ENCODE measurements at places on chromosomes 7 and 10.

DNA sequence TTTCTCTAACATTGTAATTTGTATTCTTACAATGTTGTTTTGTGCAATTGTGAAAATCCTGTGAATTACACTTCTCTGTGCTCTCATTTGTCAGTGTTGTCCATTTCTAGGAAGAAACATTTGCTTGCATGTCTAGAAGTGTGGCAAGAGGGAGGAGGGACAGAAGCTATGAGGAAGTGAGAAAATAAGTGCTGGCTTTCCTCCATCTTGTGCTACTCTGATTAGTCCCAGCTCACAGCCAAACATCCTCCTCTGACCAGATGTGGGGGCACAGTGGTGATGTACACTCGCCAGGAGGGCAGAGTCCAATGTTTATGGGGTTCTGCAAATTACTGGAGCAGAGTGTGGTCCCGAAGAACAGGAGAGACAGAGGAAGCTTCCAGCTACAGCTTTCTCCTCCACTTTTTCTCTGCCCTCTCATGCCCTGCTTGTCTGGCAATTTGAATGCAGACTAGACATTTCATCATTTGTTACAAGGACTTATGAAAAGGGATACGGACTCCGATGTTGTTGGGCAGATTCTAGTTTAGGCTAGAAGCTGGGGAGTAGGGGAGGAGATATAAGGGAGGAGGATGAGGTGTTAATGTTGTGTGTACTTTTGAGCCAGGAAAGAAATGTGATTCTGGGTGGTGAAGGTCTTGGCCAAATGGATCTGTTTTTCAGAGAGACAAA lies 131.0 kb upstream of the C1GALT1 start:
- no peak for DNase-seq

GRCh38 chr7:16323313-16323712 lies 98.0 kb downstream of the CRPPA start:
- DNase-seq = no peak

DNA sequence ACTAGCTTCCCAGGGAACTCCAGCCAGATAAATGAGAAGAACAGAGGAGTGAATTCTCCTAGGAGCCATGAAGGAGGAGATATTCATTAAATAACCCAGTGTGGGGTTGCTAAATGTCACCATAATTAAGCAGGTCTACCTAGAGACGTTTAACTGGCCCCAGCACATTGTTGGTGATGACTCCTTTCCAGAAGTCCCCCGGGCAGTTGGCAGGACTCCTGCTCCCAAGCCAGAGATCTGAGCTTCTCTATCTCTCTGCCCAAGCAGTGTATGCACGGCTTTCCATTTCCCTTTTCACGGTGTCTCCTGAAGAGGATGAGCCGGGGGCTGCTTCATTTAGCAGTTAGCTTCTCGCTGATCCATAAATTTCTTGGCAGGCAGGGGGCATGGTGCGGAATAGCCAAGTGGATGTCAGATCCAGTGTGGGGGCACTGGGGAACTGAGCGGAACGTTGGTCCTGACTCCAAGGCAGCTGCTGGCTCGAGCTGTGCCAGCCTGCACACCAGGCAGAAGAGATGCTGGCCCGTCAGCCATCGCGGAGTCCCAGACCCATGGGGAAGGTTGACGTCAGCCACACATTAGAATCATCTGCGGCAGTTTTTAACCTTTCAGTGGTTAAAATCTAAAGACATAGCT lies 142.0 kb upstream of the NPY start:
- no peak for DNase-seq

DNA sequence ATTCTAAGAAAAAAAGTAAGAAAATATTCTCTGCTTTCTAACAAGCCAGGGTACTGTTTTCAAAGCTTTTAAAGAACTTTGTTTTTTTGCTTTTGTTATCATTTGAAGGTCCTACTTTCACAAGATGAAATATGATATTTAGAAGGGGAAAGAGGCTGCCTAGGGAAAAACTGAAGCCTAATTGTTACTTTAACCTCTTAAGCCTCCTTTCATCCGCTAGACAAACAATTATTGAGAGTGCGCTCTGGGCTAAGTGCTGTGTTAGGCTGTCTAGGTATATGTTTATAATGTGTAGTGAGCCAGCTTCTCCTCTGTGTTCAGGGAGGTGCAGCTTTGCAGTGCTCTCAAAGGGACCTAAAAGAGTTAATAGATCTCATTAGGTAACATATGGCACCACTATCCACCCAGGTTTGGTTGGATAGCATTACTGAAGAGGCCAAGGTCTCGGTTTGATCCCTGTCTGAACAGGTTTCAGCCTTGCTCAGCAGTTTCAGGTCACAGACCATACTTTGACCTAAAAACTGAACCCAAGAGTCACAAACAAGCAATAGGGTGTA lies 17.9 kb downstream of the PDK4 start:
- DNase-seq = no peak

- DNase-seq = no peak
Observed at GRCh38 chr10:42992957-42993390, 83.9 kb upstream of the RET start.

DNA sequence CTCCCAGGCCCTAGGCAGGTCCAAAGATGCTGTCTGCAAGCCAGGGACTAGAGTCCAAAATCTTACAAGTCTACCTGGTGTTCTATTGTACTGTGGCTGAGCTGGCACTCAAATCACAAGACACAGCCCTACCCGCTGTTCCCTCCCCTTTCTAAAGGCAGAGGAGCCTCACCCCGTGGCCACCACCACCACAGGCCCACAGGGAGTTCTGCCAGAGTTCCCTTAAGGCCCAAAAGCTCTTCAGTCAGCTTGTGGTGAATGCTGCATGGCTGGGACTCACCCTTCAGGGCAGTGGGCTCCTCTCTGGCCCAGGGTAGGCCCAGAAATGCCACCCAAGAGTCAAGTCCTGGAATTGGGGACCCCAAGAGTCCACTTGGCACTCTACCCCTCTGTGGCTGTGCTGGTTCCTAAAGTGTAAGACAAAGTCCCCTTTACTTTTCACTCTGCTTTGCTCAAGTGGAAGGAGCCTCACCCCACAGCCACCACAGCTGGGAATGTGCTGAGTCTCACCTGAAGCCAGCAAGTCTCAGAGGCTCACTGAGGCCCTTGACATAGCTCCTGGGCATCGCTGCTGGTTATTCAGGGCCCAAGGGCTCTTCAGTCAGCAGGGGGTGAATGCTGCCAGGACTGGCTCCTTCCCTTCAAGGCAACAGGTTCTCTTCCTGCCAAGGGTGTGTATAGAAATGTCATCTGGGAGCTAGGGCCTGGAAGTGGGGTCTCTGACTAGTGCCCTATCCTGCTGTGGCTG lies 48.8 kb upstream of the PSAP start:
- DNase-seq = no peak

DNA sequence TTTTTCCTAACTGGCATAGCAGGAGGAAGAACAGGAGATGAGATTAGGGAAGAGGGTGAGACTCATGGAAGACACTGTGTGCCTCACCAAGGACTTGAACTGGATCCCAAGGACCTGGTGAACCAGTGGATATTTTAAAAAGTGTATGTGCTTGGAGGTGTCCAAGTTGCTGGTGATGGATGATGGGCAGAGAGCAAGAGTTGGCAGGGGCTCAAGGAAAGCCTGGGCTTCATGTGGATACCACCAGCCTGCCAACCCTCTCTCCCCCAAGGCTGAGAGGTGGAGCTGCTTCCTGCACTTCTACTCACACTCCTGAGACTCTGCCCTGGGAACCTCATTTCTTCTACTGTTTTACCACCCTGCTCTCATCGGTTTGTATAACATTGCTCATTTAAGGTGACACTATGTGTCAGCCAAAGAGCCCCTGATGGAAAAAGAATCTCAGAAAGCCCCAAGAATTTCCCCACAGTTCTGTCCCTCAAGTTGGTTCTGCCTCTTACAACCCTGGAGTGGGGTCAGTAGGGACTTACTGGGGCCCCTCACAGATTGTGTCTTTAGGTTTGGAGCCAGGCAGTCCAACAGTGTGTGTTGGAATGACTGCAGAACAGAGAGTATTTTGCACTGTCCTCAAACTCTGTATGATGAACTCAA lies 56.2 kb upstream of the PDCD4 start:
- DNase-seq = no peak

DNA sequence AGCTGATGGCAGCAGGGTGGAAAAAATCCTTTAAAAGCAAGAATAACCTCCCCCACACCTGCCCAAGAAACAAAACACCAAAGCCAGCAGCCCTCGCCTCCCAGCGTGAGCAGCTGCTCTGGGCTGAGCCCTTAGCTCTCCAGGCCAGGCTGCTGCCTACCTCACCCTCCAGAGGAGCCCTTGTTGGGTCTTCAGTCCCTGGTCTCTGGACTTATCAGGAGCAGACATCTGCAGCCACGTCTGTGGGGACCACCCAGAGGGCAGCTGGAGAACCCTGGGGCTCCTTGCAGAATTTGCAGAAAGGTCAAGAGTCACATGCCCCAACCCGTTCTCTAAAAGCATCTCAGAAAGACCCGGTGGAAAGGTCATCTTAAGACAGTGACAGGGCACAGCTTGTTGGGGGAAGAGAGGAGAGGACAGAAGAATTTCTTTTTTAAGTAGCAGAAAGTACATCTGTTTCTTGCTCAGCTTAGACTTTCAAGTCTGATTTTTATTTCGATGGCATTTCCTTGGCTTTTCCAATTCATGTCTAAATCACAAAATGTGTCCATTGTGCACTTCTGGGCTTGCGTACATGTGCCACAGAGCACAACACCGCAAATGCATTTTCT lies 425.7 kb upstream of the NFE2L3 start:
- DNase-seq = no peak

- no peak for DNase-seq
Observed at GRCh38 chr10:10870523-10871241, 147.0 kb upstream of the CELF2 start.

DNA sequence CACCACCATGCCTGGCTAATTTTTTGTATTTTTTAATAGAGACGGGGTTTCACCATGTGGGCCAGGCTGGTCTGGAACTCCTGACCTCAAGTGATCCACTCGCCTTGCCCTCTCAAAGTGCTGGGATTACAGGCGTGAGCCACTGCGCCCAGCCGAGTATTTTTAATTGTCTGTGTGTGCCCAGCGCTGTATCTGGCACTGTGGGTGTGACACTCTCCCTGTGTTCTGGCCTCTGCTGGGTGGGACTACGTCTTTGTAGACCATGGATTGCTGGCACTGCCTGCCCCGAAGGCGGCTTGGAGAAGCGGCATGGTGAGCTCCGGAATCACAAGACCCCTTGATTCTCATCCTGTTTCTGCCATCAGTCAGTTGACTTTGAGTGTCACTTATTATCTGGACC lies 136.2 kb downstream of the CDH23 start:
- no peak for DNase-seq

DNA sequence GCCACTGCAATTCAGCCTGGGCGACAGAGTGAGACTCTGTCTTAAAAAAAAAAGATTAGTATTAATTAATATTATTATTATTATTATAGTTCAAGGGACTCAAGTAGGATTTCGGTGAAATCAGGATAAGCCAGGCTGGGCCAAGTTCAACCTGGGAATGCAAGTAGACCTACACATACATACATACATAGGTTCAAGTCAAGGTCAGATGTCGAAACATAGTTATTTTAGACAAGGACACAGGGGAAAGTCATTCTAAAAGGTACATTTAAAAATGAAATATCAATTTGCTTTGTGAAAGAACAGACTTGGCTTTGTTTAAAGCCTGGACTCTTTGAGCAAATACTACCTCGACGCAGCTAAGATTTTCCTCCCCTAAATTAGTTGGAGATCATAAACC lies 149.3 kb downstream of the RNF133 start:
- no peak for DNase-seq

- DNase-seq = no peak
Observed at GRCh38 chr7:117402109-117402508, 25.2 kb downstream of the ASZ1 start.

- no peak for DNase-seq
Observed at GRCh38 chr10:86942441-86943315, 14.7 kb downstream of the MMRN2 start.

GRCh38 chr10:67077376-67077775 lies 151.5 kb downstream of the LRRTM3 start:
- DNase-seq = no peak

DNA sequence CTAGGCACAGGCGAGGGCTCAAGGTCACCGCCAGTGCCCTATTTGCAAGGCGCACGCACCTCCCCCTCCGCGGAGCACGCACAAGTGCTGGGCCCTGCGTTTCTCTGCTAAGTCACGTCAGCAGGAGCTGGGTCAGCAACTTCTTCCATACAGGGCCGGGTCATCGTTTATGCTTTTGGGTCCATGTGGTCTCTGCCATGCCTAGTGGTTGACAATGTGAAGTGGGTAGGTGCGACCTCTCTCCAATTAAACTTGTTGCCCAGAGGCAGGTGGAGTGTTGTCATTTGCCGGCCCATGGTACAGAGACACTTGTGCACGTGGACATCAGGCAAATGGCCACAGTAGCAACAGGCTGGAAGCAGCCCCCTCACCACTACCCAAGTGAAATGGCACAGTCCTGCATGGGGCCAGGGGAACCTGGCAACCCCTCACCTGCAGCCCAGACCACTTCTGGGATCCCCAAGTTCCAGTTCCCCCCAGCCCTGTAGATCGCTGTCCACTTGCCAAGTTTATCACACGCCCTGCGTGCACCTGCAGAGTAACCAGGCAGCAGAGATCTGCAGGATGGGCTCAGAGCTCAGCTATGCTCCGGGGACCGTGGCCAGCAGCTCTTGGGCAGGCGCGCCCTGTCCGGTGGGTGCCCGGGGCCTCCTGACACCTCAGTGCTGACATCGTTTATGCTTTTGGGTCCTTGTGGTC lies 86.1 kb upstream of the PPP2R2D start:
- no peak for DNase-seq

DNA sequence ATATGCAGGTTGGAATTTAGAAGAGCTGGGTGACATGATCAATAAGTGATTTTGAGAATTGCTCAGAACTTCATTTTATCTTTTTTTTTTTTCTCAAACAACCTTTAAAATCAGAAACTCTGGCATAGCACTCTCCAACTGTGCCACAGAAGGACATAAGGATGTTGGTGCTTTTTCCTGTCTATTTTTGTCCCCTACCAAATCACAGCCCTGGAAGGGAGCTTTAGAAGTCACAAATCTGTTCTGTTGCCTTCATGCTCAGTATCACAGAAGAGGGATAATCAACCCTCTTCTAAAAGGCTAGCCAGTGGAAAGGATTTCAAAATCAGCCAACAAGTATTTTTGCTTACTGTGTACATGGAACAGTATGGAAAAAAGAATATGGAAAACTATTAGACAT lies 14.8 kb upstream of the NRP1 start:
- no peak for DNase-seq

DNA sequence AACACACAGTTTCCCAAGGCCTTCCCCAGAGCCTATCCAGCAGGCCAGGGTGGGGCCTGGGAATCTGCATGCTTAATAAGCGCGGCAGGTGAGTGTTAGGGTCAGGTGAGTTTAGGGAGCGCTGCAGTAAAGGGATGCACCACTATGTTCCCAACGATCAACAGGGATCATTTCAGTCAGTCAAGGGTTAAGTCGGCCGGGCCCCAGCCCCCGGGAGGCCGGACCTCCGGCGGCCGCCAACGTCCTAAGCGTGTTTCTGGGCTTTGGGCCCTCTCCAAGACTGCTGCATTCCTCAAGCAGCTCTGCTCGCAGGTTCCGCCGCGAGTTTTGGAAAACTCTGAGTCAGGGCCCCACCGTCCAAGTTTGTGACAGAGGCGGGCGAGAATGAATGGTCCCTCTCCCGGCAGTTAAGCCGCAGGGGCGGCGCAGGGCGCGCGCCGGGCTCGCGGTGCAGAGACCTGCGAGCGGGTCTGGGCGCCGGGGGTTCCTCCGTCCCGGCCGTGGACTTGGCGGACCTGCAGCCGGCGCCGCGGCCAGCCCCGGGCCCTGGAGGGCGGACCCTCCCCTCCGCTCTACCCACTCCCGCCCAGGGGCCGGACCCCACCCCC lies 81.6 kb downstream of the ARHGAP22 start:
- DNase-seq = no peak

- DNase-seq = no peak
Observed at GRCh38 chr7:33024189-33024757, 38.3 kb downstream of the NT5C3A start.

Measured in RCC 7860 (cell line).